C1 segment of cervical spinal cord (tissue), 14 donors: ENCODE measurements at places on chromosomes 2 and 18.

DNA sequence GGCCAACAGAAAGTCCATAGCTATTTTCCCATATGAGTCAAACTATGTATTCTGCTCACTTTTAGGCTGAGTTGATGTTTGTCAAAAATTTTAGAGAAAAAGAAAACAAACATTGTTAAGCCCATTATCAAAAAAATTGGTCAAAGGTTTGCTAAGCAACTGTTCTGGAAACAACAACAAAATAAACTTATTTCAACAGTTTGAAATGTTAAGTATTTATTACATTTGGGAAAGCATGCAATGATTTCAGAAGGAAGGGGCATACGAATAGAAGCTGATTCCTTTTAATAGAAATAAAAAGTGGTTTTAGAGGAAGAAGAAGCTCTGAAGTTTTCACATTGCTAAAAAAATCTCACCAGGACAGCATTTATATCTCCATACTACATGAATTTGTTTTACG is 1837.5 kb upstream of the CELF4 start:
- no peak for DNase-seq

DNA sequence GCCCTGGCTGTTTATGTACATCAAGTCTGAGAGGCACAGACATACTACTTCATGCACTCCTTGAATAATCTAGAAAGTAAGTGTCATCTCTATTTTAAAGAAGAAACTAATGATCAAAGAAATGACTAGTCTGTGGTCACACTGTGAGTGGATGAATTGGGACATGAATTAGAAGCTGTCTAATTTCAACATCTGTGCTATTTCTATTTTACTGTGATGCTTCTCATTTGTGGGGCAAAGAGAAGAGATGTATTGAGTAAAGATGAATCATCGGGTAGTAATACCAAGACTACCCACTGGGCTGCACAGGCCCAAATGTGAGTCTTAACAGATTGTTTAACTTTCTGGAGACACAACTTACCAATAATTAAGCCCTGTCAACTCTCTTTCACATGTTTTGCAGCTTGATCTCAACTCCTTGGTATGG is 42.4 kb upstream of the MTIF2 start:
- no peak for DNase-seq

DNA sequence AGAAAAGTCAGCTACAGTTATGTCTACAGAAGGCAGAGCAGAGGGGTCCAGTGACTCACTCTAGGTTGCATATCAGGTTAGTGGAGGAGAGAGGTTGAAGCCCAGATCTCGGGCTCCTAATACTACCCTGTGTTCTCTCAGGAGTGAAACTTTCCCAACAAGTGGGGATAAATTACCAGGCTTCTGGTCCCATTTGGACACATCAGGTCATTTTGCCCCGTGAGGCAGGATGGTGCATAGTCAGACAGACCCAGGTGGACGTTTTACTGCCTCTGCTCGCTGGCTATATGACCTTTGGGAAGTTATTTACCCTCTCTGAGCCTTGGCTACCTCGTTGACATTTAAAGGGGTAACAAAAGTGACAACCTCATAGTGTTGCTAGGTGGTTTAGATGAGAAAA is 128.0 kb upstream of the REV1 start:
- no peak for DNase-seq

DNA sequence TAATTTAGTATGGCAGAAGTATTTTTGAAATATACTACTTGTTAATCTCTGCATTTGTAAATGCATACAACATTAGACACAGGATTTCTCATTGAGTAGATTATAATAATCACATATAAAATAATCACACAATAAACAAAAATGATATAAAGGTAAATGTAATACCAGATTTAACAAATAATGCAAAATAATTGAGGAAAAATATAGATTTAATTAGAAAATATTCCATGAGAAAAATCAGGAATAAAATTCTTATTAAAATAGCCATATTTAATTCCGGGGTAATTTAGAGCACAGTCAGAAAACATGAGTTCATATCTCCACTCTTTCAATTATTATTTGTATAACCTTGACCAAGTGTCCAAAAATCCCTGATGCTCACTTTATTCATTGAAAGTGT is 385.9 kb upstream of the SYT4 start:
- no peak for DNase-seq

- no peak for DNase-seq
Observed at GRCh38 chr2:104863146-104863467, 9.2 kb downstream of the POU3F3 start.

DNA sequence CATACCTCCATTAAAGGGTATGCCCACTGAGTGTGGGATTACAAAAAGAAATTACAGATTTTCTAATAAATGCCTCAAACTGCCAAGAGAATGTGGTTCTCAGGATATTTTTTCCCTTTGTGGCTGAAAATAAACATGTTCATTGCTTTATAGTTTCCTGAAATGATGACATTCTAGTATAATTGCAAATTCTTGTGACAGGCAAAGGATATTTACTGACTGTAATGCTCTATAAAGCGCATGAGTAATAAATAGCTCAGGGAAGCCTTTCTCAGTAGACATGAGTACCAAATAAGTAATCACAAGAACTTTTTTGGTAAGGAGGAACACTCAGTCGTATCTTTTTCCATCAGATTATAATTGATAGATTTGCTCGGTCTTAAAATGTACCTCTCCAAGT is 72.3 kb downstream of the FTCDNL1 start:
- no peak for DNase-seq
